ENCODE measurements at places on chromosomes 6 and 20. TPM values are rescaled to one million over a fixed set of nuclear protein-coding genes. Genes with fewer than 3 reads are reported as not detected.

DNA sequence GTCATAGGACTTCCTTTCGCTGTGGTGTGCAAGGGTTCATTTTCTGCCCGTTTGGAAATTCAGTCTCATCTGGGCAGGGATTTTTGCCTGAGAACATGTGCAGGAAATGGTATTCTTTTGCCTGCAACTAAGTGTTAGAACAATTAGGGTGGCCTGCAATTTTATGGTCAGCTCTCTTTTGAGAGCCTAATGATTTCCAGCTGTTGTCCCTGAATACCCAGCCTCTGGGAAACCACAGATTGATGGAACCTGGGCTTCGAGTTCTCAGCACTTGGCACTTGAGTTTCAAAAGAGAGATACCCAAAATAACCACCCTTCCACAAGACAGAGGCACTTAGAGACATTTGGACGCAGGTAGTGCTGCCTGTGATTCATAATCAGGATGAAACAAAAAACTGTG, 217.2 kb upstream of the FOXA2 start:
- no peak for DNase-seq

DNA sequence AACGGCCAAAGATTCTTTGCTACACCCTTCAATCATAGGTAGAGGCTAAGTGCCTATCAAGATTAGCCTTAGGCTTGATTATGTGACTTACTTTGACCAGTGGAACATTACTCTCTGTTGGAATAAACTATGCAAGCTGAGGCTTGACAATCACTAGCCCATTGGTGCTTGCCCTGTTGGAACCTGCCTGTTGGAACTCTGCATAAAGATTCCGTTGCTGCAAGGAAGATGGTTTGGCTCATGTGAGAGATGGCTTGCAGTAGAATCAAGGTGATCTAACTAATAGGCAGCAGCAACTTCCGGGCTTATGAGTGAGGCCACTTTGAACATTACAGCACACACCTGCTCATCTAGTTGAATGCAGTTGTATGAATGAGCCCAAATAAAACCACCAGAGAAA, 227.7 kb upstream of the TSHZ2 start:
- DNase-seq = no peak

DNA sequence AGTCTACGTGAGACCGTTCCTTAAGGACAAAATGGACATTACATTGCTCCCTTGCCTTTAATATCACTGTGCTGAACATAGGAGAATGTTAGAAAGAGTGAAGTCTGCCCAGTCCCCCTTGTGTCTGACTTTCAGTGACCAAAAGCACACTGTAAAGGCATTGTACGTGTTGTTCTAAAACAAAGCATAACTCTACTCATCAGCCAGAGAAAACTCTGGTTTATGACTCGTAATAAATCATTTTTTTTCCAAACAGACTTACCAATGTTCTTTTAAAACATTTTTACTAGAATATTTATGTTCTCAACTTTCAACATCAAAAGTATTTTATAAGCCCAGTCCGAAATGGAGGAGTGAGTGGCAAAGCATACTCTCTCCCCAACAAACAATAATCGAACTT, 262.5 kb downstream of the GJA1 start:
- no peak for DNase-seq

DNA sequence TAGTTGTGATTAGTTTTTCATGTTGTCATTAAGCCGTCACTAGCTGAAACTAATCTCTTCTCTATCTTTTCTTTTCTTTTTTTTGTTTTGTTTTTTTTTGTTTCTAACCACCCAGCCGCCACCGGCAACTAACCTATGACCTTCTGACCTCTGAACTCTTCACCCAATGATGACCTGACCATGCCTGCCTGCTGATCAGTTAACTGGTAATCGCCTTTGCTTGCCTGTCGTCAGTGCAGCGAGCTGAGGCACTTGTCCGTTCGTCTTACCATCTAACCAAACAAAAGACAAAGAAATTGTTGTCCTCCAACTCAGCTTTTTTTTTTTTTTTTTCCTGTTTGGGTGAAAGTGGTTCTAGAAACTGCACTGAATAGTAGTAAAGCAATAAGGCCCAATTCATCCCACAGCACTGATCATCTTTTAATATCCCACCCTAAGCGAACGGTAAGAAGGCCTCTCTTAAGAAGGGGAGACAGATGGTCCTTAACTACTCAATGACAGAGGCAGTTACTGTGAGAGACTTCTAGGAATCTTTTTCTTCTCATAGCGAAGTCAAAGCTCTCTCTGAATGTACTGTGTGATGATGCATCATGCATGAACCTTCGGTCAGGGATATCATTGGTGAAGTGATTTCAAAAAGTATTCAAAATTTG, 156.2 kb downstream of the QKI start:
- DNase-seq = no peak

DNA sequence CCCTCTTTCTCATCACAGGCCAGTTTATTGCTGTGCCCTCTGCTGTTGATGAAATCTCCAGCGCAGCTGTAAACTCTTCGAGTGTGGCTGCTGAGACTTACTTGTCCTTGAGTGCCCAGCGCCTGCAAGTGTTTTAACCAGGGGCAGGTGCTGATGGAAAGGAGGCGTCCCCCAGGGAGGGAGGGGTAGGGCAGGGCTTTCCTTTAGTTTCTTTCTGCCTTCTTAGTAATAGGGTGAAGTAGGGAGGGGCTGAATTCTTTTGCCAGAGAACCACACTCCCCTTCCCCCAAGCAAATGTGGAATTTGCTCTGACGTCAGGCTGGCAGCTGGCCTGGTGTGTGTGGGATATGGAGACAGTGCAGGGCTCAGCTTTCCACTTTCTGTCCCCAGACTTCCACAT, 61.2 kb downstream of the IGF2R start:
- no peak for DNase-seq

- DNase-seq = no peak
These were observed 14.6 kb downstream of the ADGRB3 start for GRCh38 chr6:68649669-68650068.

DNA sequence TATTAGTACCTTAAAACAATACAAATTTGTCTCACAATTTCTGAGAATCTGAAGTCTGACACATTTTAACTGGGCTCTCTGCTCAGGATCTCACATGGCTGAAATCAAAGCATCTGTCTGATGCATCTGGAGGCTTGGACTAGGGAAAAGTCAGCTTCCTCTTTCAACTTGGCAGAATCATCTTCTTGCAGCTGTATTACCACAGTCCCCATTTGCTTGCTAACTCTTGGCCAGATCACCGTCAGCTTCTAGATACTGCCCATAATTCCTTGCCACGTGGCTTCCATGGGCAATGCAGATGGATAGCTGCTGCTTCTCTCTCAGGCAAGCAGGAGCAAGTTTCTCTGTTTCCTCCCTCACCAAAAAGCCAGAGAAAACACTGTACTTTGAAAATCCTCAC, 1106.4 kb upstream of the CITED2 start:
- DNase-seq = no peak

- DNase-seq = no peak
These were observed 49.3 kb downstream of the RPRD1B start for GRCh38 chr20:38082894-38083293.

GRCh38 chr6:44569931-44570385, 182.5 kb downstream of the CDC5L start:
- peak; percentile 72 for DNase-seq

DNA sequence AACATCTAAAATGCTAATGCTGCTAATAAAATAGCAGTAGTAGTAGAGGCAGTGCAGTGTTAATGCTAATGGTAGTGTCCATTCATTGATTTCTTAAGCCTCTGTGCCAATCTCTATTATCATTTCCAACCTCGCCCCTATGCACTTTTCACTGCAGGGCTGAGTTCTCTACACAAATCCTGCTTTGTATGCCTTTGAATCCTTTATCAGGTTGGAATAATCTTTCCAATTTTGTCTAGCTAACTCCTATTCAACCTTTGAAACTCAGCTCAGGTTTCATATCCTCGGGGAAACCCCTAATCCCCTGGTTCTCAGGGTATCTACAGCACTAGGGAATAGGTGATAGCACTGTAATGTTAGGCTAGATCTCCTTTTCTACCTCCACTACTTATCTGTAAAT, 284.0 kb upstream of the RUNX2 start:
- DNase-seq = no peak

GRCh38 chr6:136114661-136115060, 135.4 kb downstream of the MTFR2 start:
- no peak for DNase-seq

DNA sequence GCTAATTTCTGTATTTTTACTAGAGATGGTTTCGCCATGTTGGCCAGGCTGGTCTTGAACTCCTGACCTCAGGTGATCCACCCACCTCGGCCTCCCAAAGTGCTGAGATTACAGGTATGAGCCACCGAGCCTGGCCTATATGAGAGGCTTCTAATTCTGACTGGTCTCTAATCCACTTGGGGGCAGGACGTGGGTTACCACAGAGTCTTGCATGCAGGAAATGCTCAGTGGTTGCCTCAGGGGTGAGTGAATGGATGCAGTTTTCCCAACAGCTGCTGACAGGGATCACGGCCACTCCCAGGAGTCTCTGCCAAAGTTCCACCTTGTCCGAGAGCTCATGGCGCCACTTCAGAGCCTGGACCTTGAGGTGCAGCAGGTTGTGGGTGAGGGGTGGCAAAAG, 6.4 kb upstream of the FANCE start:
- DNase-seq = no peak

- DNase-seq = peak; percentile 92
These were observed at the start of gene RAD21L1 for GRCh38 chr20:1225783-1226654. Gene RAD21L1, plus strand, starts transcription at chr20:1226044. Its CDS starts 2,410 bp downstream, at chr20:1228454.

DNA sequence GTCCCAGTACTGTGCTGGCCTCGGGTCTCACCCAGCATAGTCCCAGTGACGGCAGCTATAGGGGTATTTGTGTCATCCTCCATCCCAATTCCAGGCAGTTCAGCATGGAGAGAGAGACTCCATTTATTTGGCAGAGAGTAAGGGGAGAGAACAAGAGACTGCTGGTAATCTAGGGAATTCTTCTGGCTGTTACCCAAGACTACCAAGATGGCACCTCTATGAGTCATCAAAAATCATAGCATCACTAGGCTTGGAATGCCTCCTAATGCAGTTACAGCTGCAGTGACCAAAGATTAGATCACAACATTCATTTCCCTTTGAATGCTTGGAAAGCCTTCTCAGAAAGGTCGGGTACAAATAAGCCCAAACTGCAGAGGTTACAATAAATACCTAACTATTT, 660.4 kb upstream of the FLRT3 start:
- DNase-seq = no peak

DNA sequence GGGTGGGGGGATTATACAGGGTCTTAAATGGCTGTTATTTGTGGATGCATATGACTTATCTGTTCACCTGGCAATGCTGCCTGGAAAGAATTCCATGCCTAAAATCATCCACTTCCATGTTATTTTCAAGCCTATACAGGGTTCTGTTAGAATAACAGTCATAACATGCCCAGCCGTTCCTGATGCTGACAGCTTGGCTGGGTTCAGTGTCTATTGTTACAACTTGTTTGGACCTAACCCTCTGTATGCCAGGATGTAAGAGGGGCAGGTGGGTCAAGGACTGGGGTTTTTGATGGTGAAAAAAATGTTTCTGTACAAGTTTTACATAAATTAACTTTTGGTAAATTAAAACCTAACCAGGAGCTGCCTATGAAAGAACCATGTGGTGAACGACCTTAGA, 79.8 kb downstream of the GINS1 start:
- DNase-seq = no peak

DNA sequence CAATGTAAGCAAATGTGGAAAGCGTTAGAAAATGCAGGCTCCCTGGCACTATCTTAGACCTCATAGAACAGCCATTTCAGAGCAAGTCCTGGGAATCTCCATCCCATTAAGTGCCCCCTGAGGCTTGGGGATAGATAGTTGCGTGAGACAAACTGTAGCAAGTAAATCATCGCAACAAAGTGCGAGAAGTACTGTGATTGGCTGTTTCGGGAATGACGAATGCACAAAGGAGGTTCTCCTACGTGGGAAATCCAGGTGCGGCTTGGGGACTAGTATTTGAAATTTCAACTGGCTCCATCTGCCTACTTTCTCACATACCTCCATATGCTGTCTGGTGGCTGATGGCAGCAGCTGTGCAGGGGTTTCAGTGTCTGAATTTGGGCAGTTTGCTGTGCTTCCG, 84.5 kb downstream of the PLEKHG1 start:
- DNase-seq = no peak

DNA sequence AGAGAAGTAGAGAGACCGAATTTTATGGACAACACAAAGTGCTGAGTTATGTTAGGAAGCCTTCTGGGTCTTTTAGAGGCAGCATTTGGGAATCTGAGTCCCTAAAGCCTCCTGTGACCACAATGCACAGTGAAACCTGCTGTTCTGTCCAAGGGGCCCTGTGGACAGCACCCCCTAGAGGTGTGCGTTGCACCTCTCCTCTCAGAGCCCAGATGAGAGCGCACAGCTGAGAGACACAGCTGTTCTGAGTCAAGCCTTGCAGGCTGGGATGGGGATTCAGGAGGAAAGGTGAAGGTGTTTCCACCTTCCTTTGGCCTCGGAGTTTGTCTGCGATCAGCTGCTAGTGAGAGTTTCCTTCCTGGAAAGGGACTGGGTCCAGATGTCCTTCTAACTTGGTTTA, 13.0 kb downstream of the PCK1 start:
- DNase-seq = peak; percentile 14

DNA sequence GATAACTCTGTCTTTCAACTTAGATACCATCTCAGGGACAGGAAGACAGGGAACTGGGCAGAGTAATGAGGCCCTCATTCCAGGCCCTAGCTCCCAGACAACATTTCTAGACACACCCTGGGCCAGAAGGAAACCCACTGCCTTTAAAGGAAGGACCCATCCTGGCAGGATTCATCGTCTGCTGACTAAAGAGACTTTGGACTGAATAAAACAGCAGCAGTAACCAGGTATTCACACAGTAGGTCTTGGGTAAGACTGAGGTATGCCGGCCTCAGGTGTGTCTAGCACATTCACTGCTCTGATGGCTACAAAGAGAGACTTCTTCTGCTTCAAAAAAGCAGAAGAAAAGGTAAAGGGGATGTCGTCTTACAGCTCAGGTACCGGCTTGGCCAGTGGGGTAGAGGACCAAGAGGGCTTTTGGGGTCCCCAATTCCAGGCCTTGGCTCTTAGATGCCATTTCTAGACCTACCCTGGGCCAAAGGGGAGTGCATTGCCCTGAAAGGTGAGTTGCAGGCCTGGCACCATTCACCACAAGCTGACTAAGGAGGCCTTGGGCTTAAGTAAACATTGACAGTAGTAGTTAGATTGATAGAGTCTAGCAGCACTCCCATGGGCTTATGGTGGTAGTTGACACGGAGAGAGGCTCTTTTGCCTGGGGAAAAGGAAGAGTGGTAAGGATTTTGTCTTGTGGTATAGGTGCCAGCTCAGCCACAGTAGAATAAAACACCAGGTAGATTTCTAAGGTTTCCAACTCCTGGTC, 13.4 kb downstream of the SNX14 start:
- no peak for DNase-seq

Gene HLA-DPB1
- 499 TPM for total RNA-seq

Gene MUC21
- total RNA-seq = not detected

Gene GPR6
- total RNA-seq = not detected

Gene DEFB125
- total RNA-seq = not detected

Gene STX7
- total RNA-seq = 70.7 TPM

Gene IMPG1
- total RNA-seq = not detected

Gene SCUBE3
- 0.23 TPM for total RNA-seq

Gene CLPSL2
- not detected for total RNA-seq

Gene FAM217A
- not detected for total RNA-seq

Gene SLC12A5
- total RNA-seq = 0.51 TPM

Gene SLC2A10
- 2.8 TPM for total RNA-seq

Gene LHFPL5
- total RNA-seq = not detected
